ENCODE measurements at places on chromosomes 5 and 9.

DNA sequence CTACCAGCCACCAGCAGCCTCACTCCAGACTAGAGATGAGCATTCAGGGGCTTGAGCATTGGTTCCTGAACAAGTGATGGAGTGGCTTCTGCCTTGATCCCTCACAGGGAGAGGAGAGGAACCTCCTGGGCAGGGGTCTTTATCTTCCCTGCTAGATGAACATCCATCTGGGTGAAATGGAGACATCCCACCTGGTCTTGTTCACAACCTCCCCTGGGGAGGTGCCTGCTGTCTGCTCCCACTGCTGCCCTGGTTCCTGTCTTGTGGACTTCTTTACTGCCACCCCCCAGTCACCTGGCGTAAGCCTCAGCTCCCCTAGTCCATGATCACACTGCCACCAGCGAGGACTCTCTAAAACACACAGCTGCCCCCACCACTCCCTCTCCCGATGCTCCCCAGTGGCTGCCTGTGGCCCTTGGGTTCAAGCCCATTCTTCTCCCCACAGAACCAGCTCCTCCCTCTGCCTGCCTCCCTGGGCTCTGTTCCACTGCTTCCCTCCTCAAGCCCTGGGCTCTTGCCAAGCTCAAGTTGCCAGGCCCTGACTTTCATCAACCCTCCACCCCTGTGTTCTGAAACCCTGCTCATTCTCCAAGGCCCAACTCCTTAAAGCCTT is 51.5 kb downstream of the COL15A1 start:
- no peak for DNase-seq

GRCh38 chr9:746661-747434 is 94.6 kb upstream of the DMRT1 start:
- no peak for DNase-seq

DNA sequence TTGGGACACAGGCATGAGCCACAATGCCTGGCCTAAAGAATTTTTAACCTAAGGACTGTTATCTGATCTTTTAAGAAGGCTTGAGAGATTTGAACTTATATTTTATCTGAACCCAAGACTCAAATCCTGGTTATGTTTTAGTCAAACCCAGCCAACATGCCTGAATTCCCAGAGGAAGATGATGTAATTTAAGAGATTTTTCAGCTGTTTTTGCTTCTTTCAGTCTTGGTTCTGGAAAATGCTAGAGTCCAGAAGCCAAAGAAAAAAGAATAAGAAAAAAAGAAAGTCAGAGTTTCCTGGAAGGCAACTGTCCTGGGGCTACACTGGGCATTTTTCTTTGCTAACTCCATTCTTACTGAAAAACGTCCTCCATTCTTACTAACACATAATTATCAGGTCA is 85.8 kb downstream of the SNX18 start:
- DNase-seq = no peak

DNA sequence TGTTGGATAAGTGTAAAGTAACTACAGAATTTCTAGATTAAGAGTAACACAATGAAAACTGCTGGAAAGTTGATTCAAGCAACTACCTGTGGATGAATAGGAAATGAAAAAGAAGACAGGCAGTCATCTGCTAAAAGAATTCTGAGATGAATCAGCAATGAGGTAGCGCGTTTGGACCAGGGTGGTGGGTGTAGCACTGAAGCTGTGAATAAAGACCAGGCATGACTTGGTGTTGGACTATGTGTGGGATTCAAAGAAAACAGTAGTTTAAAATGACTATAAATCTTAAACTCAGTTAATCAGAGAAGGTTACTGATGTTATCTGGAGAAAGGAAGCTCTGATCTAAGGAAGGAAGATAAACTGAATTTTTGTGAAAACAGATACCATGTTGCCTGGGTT is 159.8 kb downstream of the FBN2 start:
- DNase-seq = no peak

DNA sequence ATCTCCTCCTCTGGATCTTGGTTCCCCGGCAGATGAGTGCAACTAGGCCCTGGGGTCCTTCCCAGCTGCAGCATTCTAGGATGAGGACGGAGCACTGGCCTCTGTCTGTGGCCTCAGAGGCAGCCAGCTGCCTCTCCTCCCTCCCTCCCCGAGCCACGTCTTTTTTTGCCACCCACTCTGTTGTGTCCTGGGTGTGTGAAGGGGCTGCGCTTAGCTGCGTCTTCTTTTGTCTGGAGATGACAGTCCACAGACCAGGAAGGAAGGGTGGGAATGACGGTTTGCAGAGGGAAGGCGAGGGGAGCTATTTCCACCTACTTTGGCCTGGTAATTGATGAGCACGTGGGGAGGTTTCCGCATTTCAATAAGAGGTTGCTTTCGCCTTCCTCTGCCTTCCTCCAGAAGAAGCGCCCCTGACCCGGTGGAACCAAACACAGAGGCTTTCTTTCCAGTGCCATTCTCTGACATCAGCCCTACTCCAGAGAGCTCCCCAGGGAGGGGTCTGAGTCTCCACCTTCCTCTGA is 34.5 kb upstream of the GABRP start:
- DNase-seq = no peak

- no peak for DNase-seq
Measured at GRCh38 chr9:137960496-137960895, 82.9 kb downstream of the CACNA1B start.

GRCh38 chr5:117212866-117213265 is 638.2 kb upstream of the SEMA6A start:
- DNase-seq = no peak

DNA sequence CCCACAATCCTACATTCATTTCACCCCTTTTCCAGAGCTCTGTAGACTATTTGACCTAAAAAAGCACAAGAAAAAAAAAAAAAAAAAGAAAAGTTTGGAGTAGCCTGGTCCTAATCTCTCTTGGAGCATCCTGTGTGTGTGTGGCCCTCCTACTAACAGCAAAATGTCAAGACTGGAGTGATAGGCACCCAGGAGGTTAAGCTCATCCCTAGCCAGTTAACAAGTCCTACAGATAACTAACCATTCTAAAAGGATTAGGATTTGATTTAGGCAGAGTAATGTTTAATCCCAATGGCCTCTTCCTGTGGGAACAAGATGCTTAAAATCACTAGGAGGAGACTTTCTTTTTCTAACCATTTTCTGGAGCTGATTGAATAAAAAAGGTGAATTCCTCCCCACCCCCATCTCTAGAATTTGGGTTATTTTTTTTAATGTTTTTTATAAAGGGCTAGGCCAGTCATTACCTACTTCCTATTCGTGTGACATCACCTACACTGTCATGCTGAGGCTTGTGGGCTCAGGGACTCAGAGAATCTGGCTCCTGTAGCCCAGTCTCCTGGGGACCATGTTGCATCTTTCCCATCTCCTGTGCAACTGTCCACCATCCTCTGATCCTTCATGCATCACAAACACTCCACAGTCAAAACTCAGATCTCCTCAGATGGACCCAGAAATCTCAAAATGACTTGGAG is 43.2 kb upstream of the NR3C1 start:
- DNase-seq = no peak

DNA sequence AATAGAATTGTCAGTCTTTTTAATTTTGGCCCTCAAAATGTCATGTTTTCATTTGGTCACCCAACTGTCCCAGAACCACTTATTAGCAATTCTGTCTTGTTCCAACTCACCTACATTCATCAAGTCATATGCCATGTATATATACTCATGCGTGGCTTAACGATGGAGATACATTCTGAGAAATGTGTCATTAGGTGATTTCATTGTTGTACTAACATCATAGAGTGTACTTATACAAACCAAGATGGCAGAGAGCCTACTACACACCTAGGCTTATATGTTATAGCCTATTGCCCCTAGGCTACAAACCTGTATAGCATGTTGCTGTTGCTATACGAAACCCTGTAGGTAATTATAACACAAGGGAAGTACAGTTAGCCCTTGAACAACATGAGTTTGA is 36.6 kb downstream of the RNF38 start:
- DNase-seq = no peak

DNA sequence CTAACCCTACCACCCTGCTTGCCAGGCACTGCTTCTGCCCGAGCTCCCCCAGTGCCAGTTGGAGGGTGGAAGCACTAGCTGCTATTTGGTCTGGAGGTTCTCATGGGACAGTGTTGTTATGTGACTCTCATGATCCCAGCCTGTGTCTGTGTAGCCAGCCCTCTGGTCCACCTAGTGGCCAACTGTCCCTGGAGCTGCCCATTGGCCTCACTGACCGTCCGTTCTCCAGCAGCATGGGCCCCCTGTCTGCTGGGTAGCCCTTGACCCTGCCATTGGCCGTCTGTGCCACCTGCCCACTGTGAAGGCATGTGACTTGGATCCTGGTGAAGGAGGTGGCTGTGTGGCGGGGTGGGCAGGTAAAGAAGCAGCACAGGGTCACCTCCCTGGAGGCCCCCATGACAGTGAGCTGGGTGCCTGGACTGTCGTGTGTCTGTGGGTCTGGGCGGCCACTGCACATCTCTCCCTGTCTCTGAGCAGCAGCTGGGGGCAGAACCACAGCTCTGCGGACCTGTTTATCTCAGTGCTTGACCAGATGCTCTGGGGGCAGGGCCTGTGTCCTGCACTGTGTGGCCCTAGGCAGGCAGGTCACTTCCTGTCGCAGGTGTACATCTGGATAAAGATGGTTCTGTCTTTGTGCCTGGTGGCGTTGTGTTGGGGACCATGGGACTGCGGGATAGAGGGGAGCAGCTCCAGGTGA is 11.4 kb downstream of the PHF2 start:
- DNase-seq = no peak

DNA sequence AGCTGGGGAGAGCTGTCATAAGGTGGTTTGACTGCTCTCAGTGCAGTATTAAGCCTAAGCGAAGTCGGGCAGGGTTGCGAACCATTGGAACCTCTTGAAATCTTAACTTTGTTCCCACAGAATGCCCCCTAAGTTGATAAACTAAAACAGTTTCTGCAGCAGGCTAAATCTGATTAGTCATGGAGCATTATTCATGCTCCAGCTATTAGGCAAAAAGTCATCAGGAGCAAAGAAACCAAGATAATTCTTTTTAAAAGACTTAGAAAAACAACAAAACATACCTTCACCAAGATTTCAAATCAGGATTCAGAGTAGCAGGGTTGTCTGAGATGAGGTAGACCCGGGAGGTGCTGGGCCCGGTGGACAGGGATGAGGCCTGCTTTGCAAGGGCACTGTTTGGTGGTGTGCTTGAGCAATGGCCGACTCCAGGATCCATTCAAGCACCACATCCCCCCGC is 69.9 kb upstream of the PLPP1 start:
- no peak for DNase-seq

GRCh38 chr5:98844865-98845264 is 71.4 kb downstream of the RGMB start:
- DNase-seq = no peak

DNA sequence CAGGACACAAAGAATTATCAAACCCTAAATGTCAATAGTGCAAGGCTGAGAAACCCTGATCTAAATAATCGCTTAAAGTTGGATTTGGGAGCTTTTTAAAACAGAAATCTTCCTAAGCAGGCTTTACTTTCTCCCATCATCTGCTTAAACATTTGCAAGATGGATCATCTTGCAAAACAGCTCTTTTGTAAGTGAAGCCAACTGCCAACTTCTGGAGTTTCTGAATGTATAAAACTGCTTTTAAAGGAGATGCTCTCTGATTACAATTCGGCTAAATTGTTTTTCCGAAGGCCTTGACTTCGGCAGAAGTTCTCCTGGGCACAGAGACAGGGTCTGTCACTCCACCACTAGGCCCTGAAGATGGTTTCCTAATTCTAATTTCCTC is 1.3 kb downstream of the PTPN3 start:
- no peak for DNase-seq

- no peak for DNase-seq
Measured at GRCh38 chr9:136670576-136671253, 8.0 kb downstream of the EGFL7 start.

DNA sequence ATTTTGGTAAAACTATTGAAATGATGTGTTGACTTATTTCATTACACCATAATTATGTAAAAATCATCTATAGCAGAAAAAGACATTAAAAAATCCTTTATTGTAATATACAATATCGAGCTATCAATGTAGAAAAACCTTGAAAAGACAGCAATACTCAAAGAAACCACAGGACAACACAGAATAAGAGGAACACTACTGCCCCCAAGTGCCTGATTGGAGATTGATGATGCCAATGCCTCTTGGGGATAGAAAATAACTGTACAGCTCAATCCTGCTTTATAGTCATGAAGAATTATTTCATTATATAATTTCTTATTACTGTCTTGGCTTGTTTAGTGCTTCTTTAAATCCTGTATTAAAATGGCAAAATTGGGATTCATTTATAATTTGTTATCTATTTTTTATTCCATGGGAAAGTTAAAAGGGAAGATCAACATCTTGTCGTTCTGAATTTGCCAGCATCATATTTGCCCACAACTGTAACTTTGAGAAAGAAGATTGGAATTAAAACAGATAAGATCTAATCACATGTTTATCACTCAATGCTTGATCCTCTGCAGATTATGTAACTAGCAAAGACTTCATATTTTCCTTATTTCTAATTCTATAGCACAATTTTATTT is 337.5 kb downstream of the CDH9 start:
- no peak for DNase-seq

GRCh38 chr5:68444048-68444447 is 228.5 kb downstream of the PIK3R1 start:
- no peak for DNase-seq

GRCh38 chr9:34996905-34997279 is 7.3 kb downstream of the DNAJB5 start:
- DNase-seq = no peak

- no peak for DNase-seq
Measured at GRCh38 chr9:78261403-78262001, 25.6 kb downstream of the CEP78 start.

GRCh38 chr5:34580983-34581382 is 75.1 kb upstream of the RAI14 start:
- no peak for DNase-seq

GRCh38 chr9:76619640-76620039 is 144.6 kb upstream of the PCA3 start:
- DNase-seq = no peak

- no peak for DNase-seq
Measured at GRCh38 chr5:13830536-13830935, 114.0 kb downstream of the DNAH5 start.

DNA sequence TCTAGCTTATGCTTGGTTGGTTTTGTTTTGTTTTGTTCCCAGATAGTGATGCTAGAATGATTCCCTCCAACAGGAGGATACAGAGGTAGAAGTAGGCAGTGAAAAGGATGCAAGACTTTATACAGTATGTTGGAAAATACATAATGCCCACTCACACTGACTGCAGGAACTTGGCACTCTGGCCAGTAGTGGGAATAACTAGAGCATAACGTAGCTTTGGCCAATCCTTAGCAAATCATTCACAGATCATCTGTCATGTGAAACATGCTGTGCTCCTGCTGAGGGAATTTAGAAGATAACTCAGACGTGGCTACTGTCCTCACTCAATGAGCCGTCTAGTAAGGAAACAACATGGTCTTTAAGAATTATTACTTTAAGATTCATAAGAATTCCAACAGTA is 13.5 kb downstream of the CFAP90 start:
- DNase-seq = no peak

DNA sequence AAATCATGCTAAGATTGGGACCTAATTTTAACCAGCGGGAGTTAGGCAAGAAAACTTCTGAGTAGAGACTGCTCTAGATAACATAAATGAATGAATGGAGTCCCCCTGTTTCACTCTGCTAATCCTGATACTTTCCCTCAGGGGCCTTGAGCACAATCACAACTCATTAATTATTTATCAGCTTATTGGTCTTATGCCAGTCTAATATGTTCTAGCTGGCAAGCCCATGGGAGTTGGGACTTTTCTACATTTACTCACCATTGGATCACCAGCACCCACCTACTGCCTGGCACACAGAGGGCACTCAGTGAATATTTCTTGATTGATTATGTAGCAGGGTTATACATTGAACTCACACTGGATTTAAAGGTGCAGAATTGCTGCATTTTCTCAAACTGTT is 13.5 kb upstream of the TMED7 start:
- DNase-seq = no peak

- no peak for DNase-seq
Measured at GRCh38 chr9:113210815-113211214, 10.3 kb downstream of the FKBP15 start.

All from urinary bladder (tissue), 4 donors.